ENCODE measurements at places on chromosomes 6 and 20.
A peak's percentile ranks its signal among the peaks of the same experiment; 100 is the strongest.

- no peak for DNase-seq
Measured at GRCh38 chr6:87082160-87082721, 12.7 kb downstream of the CGA start.

GRCh38 chr6:23308166-23308565 is 738.8 kb downstream of the HDGFL1 start:
- DNase-seq, result no peak

DNA sequence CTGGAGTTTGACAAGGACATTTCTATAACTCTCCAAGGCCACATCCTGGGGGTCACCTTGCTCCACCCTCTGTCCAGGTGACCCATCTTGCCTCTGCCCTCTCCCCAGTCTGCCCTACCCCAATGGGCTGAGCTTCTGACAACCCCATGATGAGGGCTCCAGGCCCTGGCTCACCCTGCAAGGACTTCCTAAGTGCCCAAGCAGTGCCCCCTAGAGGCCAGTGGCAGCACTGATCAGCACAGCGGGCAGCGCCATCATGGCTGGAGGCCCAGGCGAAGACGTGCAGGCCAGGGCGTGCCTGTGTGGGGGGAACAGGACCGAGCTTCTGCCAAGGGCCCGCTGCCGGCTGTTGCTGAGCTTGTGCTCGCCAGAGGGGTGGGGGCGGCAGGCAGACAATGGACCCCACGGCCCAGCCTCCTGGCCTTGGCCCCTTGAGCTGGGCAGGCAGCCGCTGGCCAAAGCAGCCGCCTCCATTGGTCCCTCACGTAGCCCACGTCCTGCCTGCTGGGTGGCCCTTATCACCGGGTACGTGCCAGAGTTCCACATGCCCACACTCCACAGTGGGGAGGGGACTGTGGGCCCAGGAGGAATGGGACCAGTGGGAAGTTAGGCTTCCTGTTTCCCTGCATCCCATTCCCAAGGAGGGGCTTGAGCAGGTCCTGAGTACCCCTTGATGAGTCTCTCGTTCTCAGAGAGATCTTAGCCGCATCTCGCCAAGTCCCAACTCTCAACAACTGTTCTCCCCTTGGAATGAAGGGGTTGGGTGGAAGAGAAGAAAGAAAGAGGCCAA is 64.3 kb downstream of the MRPL14 start:
- DNase-seq, result no peak

- no peak for DNase-seq
Measured at GRCh38 chr6:112622036-112622435, 274.9 kb downstream of the RFPL4B start.

GRCh38 chr6:74346936-74347535 is 651.0 kb downstream of the CD109 start:
- no peak for DNase-seq

GRCh38 chr6:93418408-93419303 is 703 bp downstream of the EPHA7 start:
- DNase-seq, result no peak

DNA sequence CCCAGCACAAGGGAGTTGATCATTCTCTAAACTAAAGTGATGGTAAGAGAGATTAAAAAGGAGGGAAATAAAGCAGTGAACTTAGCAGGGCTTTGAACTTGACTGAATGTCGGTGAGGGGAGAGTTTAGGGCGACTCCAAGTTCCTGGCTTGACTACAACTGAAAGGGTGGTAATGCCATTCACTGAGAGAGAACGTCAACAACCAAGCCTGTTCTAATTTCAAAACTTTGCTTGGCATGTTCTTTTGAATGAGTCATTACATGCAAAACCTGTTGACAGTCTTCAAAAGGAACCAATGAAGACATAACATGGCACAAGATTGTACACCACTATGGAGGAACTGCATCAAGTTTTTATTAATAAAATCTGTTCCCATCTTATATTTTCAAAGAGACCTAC is 10.3 kb upstream of the MYB start:
- DNase-seq, result no peak

- DNase-seq, result no peak
Measured at GRCh38 chr6:157748839-157749571, 74.0 kb upstream of the SNX9 start.

GRCh38 chr6:164211254-164211653 is 796.7 kb downstream of the QKI start:
- no peak for DNase-seq

DNA sequence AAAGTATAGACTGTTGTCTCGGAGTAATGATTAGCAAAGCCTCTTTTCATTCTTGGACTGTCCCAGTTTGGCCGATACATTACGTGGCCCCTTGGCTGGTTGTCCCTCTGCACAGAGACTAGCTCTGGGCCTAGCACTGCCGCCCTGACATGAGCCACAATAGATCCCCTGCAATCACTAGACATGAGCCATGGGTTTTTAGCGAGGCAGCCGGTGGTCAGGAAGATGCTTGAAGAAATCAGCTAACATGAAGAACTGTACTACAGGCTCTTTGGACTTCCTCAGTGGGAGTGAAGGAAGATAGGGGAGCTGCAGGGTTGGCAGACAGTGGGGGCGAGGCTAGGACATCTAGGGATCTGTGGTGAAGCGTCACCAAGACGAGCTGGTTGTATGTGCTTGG is 11.0 kb downstream of the DUSP22 start:
- DNase-seq, result no peak

DNA sequence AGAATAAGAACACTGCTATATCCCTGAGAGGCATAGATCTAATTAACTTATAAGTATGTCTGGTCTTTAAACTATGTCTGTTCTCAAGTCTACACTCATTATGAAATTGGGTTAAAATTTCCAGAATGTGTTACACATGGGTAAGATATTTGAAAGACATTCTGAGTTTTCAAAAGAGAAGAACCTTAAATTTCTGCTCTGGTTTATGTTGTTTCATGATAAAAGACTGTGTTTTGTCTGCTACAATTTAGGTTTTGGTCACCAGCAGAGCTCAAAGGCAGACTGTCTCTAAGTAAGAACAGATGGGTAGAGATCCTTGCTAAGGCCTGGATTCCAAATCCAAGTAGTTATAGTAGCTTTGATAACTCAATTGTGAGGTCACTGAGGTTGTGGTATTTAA is 6.0 kb downstream of the STMND1 start:
- DNase-seq, result no peak

- no peak for DNase-seq
Measured at GRCh38 chr20:23145281-23145700, 59.2 kb upstream of the CD93 start.

DNA sequence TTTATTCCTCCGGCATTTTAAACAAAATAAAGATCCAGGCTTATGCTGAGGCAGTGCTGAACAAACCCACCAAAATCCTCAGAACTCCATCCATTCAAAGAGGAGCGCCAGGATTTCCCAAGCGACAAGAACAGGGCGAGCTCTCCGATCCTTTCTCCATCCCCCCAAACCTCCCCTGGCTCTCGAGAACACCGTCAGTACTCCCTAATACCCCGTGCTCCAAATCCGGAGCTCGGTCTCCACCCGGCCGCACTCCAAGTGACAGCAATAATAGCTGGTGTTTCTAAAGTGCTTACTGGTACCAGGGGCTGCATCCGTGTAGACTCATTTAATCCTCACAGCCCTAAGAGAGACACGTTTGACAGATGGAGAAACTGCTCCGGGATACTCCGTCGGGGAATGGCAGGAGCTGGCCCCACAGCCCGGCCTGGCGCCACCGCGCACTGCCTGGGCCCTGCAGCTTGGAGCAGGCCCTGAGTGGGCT is 277.1 kb upstream of the QKI start:
- DNase-seq, result no peak

DNA sequence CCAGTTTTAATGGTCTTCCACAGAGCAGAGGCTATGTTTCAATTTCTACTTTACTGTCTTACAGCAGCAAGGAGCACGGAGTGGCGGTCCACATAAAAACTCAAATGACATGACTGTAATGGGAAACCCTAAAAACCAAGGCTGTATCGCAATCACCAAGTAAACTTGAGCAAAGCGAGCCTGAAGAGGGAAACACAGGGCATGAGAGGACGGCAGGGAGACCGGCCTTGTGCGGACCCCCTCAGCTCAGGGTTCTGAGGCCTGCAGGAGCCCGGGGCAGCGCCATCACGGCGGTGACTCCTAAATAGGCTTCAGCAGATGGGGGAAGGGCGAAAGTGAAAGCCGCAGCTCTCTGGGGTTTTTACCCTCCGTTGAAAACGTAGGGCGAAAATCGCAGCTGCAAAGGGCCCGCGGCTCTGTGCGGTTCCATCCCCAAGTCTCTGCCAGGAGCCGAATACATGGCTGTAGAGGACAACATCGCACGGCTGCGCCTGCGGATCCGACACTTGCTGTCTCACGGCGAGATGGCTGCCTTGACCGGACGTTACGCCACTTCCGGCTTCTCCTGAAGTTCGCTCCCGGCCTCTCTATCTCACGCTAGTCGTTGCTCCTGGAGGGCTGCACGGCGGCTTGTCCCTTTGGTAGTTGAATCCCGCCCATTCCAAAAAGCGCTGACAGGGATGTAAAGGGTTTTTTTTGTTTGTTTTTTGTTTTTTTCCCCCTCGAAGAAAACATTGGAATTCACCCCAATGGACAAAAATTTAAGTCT is at the start of gene PSMB1:
PSMB1 (minus strand) TSS at position 543 of the 769 bp plus-strand sequence; CDS start at position 478, 65 bp downstream.
- DNase-seq, result peak; percentile 38

- DNase-seq, result no peak
Measured at GRCh38 chr6:13273931-13274706, 54.2 kb downstream of the TBC1D7 start.

DNA sequence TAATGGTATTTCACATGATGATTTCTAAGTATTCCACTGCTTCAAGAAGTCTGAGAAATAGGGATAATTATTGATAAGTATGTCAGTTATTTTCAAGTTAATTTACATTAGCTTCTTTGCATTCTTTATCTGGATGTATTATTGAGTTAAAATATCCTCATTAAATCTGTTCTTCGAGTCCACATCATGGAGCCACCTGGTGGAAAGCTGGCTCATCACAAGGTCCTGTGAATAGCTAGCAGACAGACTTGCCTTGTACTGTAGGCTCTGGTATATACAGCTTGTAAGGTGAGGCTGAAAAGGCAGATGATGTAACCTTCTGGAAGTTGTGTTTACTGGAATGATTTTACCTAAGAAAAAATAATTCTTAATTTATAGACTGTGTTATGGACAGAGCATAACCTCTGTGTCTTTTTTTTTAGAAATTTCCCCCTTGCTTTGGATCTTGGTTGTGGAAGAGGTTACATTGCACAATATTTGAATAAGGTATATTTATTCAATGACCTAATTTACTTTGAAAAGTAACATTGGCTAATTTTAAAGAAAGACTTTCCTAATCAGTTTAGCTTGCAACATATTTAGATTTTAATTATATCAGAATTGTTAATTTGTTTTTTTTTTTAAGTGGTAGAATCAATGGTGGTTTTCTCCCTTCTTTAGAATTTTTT is 3.5 kb downstream of the NDUFAF5 start:
- DNase-seq, result peak; percentile 15

- DNase-seq, result no peak
Measured at GRCh38 chr6:86820750-86821149, 116.6 kb upstream of the HTR1E start.

- DNase-seq, result no peak
Measured at GRCh38 chr20:16241911-16242310, 331.3 kb downstream of the KIF16B start.

DNA sequence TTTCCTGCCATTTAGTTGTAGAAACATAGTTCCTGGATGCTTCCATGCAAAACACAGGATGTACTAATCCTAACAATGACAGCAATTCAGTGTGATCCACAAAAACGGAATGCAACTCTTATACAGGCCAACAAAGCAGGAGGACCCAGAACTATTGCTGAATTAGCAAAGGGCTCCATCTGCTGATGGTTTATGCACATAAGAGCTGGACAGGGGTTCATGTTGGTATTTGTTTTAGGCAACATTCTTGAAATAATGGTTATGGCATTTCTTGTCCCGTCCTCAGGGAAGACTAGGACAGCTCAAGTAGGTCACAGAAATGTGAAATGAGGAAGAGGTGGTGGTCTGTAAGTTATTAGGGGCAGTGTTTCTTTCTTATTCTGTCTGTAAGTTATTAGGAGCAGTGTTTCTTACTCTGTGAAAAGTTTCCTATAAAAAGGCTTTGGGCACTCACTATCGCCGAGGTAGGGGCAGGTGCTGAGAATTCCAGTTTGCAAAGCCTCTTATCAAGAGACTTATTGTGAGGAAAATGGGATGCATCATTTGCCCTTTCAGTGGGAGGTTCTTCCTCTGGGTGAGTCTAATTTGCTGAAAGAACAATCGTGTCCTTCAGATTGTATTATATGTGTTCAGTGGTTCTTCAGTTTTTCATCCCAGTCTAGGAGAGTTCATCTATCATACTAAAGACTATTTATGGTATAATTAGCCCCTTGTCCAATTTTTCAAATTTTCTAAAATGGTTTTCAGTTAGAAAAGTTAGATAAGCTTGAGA is 171.1 kb downstream of the MCHR2 start:
- peak; percentile 23 for DNase-seq

GRCh38 chr6:128343706-128344105 is 176.7 kb downstream of the PTPRK start:
- no peak for DNase-seq

- DNase-seq, result no peak
Measured at GRCh38 chr6:144989319-144990107, 704.4 kb downstream of the UTRN start.

- no peak for DNase-seq
Measured at GRCh38 chr6:132611616-132612015, 12.5 kb downstream of the TAAR2 start.

- DNase-seq, result no peak
Measured at GRCh38 chr6:49327571-49327970, 135.5 kb downstream of the MMUT start.

DNA sequence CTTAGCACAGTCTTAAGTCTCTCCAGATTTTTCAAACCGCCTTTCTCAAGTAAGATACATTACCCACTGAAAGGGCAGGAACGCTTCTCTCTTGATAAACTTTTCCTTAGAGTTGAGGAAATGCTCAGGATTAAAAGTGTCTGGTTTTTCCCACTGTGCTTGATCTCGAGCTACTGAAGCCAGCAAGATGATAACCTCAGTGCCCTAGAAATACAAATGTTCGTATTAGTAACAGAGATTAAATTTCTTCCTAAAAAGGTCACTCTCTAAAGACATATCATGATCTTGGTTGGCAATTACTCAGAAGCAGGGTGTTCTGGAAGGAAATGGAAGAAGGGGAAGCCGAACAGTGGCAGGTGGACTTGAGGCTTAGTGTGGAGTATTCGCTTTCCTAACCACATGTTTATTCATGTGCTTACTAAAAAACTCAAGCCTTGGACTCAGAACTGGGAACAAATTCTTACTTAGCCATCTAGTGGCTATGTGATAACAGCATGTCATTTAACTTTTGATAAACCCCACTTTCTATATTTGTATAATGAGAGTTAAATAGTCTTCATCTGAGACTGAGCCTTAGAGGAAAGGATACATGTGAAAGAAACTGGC is 20.1 kb downstream of the C6orf141 start:
- no peak for DNase-seq
